ENCODE measurements at places on chromosomes 2 and 18.

GRCh38 chr2:88838165-88838635 is 146.7 kb downstream of the RPIA start:
- no peak for DNase-seq

DNA sequence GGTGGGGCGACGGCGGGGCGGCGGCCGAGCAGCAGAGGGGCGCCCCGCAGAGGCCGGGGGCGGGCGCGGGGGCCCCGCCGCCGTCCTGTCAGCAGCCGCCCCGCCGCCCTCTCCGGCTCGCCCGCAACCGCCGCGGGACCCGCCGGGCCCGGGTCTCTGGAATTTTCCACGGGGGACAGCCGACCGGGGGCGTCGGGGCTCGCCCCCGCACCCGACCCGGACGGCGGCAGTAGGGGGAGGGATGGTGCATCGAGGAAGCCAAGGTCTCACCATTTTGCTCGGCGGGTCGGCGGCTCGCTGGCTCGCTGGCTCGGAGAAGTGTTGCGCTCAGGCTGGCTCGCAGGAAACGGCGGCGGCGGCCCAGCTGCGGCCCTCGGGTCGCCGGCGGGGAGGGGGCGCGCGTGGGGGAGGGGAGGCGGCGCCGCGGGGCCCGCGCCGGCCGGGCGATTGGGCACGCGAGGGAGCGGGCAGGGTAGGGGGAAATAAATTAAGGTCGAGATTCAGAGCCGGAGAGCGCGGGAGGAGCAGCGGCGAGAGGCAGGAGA is 405 bp downstream of the PPP3R1 start:
- DNase-seq = no peak

DNA sequence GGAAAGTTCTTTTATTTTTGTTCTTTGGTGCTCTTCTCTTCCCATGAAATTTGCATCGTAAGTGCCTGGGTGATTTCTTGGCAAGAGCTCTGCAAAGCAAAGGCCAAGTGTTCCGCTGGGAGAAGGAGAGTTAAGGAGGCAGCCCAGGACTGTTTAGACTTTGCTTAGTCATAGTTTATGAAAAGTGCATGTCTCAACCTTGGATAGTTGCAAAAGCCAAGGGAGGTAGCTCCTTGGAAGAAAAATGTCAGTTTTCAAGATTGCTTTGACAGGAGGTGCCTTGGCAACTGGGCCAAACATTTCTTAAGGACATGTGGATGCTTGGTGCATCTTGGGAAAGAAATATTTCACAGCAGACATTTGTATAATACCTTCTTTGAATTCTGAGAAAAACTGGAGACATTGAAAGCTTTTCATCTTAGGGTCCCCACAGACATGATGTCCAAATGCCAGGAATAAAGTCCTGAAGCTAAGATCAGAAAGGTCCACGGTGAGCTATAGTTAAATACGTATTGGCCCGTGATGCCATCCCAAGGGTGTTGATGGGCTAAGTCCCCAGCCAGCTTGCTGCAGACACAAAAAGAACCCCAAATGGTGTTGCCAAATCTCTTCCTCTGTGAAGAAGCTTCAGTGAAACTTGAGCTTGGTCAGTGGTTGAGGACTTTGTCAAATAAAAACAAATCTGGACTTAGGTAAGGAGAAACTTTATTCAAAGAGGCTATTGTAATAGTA is 96.3 kb upstream of the THUMPD2 start:
- no peak for DNase-seq

DNA sequence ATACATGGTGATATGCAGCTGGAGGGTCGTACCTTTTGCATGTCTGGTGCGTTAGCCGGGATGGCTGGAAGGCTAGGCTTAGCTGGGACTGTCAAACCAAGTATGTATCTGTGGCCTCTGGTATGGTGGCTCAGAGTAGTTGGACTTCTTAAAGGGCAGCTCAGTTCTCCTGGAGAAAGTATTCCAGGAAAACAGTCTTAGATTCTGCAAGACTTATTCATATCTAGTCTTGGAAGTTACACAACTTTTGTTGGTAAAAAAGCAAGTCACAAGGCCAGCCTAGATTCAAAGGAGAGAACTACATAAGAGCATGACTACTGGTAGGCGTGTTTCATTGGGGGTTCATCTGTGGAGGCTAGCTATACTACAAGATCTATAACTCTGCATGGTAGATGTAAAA is 45.5 kb downstream of the EML4 start:
- DNase-seq = no peak

GRCh38 chr2:136242687-136243277 is 124.8 kb upstream of the CXCR4 start:
- no peak for DNase-seq

DNA sequence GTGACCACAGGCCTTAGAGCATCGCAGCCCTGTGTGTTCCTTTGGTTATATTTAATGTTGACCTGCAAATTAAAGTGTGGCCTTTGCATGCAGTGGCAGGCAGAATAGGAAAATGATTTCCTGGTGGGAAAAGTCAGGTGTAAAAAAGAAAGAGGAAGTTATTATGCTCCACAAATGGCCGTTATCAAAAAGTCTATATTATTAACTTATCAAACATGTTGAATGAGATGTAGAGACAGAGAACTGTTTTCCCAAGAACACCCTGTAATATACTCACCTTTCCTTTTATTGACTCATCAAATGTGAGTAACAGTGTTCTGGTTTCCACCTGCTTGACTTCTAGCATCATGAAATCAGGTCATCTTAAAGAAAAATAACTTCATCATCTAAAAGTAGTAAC is 35.3 kb downstream of the MEIS1 start:
- no peak for DNase-seq

DNA sequence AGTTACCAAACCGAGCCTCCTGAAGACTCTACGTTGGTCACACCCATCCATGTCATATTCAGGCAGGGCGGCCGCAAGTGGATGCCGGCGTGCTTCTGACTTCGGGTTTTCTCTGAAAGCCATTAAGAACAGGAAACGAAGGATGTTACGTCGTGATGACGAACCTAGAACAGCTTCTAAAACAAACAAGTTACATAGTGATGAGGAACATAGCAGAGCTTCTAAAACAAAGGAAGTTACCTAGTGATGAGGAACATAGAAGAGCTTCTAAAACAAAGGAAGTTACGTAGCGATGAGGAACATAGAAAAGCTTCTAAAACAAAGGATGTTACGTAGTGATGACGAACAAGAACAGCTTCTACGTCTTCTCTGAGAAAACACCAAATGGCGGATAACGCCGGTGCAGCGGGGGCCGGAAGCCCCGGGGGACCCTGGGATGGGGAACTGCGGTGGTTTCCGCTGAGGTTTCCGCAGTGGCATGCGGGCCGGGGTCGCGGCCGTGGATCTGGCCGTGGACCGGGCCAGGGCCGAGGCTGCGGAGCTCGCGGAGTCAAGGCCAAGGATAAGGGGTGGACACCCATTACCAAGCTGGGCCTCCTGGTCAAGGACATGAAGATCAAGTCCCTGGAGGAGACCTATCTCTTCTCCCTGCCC is 141.1 kb downstream of the SOCS6 start:
- no peak for DNase-seq

GRCh38 chr2:41930807-41931566 is 116.8 kb upstream of the PKDCC start:
- no peak for DNase-seq

DNA sequence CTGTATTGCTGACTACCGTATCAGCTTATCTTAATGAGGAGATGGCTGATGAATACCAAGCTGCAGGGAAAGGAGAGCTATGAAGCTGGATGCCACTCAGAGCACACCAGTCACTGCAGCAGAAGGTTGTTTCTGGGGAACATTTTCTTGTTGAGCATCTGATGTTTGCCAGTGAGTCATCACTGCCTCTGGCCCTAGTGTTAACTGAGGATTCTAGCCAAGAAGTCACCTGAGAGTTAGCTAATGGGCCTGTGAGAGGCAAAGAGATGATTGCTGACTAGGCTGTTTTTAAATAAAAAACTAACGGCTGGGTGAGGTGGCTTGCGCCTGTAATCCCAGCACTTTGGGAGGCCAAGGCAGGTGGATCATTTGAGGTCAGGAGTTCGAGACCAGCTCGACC is 37.9 kb downstream of the CCDC150 start:
- DNase-seq = no peak

DNA sequence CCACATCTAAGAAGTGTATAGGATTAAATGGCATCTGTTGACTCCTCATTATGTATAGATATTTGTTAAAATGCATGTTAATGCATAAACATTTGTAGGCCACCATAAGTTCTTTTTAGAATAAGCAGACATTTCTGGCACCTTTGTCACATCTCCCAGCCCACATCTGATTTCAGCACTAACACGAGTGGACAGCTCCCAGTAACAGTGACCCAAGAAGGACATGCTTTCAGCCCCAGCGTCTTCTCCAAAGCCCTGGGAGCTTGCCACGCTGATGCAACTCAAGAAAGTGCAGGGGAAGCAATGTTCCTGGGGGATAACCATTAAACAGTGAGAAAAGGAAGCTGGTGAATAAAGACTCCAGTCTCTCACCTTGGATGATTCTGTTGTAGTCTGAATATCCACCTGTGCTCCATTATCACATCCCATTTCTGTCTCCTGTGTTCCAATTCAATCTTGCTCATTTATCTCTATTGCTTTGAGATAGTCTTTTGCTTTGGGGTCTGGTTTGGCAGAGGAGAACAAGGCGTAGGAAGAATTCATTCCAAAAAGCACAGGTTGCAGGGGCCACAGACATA is 182.6 kb upstream of the THSD7B start:
- DNase-seq = no peak

DNA sequence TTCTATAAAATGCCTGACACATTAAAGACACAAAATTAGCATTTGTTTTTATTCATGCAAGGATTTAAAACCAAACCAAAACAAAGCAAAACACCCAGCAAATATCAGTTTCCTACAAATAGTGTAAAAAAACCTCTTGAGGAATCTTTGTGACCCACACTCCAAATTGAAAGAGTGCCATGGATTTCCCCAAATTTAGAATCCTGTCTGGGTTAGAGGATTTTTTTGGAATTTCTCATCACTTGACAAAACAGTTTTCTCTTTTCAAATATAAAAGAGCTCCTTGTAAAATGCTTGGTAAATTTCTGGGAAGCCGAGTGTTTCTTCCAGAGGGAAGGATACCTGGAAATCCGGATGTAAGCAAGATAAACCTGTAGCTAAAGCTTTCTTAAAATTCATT is 1.7 kb upstream of the FN1 start:
- no peak for DNase-seq

DNA sequence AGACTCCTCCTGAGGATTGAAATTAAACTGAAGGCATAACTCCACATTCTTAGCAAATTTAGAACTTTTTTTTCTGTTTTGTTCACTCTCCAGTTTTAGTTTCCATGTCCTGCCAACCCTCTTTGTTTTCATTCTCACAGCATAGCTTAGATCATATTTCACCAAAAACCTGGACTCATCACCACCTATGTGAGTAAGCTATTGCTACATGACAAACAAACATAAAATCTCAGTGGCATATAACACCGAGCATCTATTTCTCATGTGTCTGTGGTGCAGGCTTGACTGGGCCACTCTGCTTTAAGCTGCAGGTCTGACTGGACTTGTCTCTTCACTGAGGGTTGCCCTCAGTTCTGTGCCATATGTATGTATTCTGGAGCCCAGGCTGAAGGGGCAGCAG is 385.2 kb downstream of the ARHGAP15 start:
- DNase-seq = no peak

DNA sequence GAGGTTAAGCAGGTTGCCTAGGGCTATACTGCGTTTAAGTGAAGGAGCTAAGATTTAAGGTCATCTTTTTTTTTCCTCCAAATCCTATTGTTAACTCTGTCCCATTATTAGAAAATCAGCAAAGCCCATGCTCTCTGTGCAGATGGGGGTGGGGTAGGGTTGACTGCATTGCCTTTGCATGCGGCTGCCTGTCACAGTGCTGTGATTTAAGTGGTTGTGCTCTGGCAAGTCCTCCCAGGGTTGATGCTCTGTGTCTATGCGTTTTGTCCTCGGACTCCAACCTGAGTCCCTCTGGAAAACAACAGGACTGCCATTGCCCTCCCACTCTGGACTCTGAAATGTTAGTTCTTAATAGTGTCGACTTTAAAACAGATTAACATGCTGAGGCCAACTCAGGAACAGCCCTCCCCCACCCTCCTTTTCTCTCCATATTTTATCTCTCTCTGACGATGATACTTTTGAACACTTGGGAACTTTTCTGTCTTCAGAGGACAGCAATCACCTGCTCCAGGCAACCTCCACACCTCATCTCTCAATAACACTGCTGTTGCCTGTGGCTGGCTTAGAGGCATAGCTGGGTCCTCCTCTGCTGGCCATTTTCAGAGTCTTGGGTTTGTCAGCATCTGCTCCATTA is 5.8 kb downstream of the FHOD3 start:
- DNase-seq = no peak

GRCh38 chr2:45009303-45009927 is at the start of gene SIX2:
Gene SIX2, minus strand, starts transcription at chr2:45009452. Its CDS starts 342 bp downstream, at chr2:45009110.
- peak; percentile 96 for DNase-seq

DNA sequence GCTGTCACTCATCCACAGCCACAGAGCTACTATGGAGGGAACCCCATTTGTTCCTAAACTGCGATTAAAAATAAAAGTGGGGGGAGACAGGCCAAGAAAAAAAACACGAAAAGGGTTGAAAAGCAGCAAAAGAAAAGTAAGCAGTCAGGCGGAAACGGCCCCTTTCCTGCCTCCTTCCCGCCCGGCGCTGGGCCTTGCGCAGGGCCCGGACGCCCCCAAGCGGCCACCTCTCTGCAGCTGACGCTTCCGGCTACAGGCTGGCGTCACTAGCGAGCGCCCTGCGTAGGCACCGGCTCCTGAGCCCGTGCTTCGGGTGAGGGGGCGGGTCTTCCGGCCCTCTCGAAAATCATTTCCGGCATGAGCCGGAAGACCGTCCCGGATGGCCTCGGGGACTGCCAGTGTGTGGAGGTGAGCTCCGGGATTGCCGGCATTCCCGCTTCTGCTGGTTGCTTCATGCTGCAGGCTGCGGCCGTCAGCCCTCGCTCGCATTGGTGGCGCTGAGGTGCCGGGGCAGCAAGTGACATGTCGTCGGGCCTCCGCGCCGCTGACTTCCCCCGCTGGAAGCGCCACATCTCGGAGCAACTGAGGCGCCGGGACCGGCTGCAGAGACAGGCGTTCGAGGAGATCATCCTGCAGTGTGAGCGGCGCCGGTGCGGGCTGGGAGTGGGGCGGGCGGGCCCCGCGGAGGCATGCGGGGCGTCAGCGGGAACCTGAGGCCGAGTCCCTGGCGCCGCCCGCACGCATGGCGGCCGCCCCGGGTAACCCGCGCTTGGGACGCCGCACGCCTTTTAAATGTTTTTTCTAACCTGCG is at the start of gene ATG16L1:
Gene ATG16L1 (plus strand): TSS at position 368 of the 811 bp plus-strand sequence. CDS start 155 bp downstream, at position 523.
- peak; percentile 79 for DNase-seq

DNA sequence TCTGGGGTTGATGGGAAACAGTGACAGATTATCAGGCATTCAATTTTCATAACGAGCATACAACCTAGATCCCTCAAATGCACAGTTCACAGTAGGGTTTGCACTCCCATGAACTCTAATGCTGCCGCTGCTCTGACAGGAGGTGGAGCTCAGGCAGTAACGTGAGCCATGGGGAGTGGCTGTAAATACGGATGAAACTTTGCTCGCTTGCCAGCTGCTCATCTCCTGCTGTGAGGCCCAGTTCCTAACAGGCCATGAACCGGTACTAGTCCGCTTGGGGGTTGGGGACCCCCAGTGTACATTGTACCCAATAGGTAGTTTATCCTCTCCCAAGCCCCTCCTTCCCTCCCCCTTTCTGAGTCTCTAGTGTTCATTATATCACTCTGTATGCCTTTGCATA is 94.6 kb downstream of the PTH2R start:
- DNase-seq = peak; percentile 72

Measured in NCI-H524 (cell line).